ENCODE measurements at places on chromosomes 6 and 20.
A peak's percentile ranks its signal among the peaks of the same experiment; 100 is the strongest.

- DNase-seq, result no peak
Observed at GRCh38 chr6:105850261-105851112, 235.6 kb upstream of the PRDM1 start.

GRCh38 chr20:20490673-20491072 lies 122.8 kb downstream of the INSM1 start:
- DNase-seq, result no peak

DNA sequence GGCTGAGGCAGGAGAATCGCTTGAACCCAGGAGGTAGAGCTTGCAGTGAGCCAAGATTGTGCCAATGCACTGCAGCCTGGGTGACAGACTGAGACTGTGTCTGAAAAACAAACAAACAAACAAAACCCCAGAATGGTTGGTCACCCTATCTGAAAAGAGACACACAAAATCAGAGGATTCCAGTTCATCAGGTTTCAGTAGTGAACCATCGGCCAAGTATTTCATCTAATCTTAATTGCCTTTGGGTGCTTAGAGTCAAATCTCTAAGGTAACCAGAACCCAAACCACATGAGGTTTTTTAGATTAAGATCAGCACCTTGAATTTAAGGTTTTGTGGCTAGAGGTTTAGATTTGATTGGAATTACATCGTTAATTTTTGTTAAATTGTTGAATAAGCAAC lies 8.3 kb upstream of the ZBTB2 start:
- no peak for DNase-seq

- DNase-seq, result no peak
Observed at GRCh38 chr6:138736640-138737039, 36.9 kb upstream of the CCDC28A start.

GRCh38 chr20:32674362-32674789 lies 635 bp upstream of the C20orf203 start:
- peak; percentile 73 for DNase-seq

GRCh38 chr6:75934643-75935472 lies 137.6 kb downstream of the IMPG1 start:
- DNase-seq, result peak; percentile 81

DNA sequence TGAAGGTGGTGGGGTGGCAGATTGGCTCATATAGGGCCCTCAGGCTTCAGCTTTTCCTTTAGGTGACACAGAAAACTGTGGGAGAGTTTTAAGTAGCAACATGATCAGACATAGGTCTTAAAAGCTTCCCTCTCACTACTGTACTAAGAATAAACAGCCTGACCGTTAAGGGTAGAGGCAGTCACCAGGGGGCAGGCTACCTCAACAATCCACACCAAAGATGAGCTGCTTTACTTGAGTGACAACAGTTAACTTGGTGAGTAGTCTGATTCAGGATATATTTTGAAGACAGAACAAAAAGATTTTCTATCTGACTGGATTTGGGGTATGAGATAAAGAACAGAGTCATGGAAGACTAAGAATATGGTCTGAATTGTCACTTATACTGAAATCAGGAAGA lies 193.1 kb upstream of the SHLD1 start:
- DNase-seq, result peak; percentile 50

DNA sequence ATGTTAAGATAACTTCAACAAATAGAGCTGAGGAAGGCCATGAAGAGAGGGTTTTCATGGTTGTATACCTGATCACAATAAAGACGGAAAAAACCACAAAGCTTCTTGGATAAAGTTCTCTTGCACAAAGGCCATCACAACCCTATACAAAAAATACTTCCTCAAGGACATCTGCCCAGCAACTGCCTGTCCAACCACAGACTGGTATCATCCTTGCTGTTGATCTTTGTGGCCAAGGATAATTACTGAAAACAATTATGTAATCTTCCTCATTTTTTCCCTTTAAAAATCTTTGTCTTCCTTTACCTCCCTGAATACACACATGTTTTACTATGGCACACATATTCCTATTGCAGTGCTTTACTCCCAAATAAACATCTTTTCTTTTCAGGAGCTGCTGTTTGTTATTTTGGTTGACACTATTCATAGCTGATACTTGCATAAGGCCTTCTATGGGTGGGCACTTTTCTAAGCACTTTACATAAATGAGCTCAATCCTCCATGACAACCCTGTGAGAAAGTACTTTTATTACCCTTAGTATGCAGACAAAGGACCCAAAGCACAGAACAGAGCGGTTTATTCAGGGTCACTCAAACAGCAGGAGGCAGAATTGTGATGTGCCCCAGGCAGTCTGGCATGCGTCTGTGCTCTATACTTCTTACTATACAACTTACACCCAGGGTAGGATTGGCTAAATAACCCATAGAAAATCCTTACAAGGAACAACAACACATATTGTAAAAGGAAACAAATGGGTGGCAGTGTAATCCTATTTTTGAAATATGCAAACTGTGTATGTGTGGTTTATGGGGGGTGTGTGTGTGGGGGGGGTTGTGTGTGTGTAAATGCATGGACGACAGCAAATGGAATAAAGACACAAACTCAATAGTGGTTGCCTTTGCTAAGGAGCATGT lies 35.1 kb downstream of the SNRNP48 start:
- no peak for DNase-seq

GRCh38 chr20:52484438-52484837 lies 292.9 kb upstream of the ZFP64 start:
- peak; percentile 83 for DNase-seq

DNA sequence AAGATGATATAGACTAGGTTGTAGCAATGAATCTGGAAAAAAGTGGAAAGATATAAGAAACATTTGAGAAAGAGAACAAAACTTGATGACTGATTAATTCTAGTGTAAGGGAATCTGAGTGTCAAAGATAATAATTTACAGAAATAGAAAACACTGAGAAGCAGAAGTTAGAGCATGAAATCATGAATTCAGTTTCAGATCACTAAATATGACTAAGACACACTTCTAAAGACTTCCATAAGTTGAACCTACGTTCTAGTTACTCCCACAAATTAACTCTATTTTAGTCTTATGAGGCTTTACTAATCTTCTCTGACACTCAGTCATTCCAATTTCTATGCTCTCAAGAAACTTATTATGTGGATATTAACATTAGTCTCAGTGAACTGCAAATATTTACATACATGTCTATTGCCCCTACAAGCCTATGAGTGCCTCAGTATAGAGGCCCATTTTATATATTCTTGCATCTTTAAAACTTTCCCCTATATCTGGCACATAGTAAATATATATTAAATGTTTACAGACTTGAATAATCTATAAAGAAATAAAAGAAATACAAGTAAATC lies 30.4 kb downstream of the IBTK start:
- no peak for DNase-seq

- DNase-seq, result peak; percentile 46
Observed at GRCh38 chr20:63636752-63637628, 10.1 kb upstream of the GMEB2 start.

DNA sequence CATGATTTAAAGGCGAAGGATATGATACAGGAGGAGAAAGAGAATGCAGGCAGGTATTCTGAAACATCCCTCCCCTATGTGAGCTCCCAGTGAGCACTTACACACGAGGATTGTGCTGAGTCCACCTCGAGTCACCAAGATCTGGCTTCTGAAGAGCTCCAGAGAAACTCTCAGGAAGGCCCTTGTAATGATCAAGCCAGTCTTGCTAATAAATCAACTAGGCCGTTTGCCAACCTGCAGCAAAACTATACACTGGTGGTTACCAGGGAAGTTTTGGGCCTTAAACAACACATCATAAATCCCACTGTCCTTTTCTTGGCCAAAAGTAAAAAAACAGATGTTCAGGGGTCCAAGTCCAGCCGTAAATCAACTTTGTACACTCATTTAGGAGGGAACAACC lies 79.2 kb downstream of the STXBP5 start:
- DNase-seq, result peak; percentile 26

GRCh38 chr6:31558631-31559500 lies 11.5 kb downstream of the NFKBIL1 start:
- peak; percentile 47 for DNase-seq

DNA sequence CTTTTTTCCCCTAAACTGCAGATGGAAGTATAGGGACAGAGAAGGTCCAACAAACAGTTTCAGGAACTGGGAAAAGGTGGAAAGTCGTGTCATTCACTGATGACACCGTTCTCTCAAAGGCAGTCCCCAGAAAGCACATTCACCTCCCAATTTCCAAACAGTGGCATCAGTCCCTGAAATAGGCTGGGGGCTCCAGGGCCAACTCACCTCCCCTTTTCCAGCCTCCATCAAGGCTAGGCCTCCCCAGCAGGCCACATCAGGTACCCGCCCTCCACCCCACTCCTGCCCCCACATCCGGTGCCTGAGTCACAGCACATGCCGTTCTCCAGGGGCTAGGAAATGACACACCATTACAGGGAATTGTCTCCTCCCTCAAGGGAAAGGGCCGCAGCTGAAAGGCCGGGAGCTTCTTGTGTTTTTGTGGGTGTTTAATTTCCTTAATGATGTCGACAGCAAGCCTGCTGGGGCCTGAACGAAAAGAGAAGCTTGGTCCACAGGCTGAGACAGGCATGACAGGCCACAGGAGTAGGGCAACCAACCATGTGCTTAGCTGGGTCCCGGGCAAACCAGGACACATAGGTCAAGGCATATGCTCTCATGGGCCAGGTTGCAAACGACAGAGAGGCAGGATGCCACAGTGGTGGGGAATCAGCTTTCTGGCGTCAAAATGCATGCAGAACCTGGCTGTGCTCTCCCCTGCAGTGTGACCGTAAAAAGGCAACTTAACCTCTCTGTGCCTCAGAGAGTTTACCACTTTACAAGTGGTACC lies 39.2 kb downstream of the ZMYND8 start:
- peak; percentile 93 for DNase-seq

DNA sequence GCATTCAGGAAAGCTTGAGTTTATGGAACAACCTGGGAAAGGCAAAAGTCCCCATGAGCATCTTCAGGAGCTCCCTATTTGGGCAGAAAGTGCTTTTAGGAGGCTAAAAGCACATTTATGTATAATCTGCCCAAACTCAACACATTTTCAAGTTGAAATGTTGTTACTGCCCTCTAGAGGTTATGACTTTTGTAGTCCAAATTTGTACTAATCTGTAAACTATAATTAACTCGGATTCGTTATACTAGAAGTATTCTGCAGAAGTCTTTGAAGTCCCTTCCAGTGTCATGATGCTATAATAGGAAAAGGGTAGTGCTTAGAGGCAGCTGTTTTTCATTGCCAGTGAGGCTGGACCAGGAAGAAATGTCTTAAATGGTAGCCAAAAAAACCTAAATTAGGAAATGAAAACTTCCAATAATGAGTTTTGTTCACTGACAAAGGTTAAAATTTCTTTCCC lies 44.8 kb upstream of the EMILIN3 start:
- peak; percentile 68 for DNase-seq

DNA sequence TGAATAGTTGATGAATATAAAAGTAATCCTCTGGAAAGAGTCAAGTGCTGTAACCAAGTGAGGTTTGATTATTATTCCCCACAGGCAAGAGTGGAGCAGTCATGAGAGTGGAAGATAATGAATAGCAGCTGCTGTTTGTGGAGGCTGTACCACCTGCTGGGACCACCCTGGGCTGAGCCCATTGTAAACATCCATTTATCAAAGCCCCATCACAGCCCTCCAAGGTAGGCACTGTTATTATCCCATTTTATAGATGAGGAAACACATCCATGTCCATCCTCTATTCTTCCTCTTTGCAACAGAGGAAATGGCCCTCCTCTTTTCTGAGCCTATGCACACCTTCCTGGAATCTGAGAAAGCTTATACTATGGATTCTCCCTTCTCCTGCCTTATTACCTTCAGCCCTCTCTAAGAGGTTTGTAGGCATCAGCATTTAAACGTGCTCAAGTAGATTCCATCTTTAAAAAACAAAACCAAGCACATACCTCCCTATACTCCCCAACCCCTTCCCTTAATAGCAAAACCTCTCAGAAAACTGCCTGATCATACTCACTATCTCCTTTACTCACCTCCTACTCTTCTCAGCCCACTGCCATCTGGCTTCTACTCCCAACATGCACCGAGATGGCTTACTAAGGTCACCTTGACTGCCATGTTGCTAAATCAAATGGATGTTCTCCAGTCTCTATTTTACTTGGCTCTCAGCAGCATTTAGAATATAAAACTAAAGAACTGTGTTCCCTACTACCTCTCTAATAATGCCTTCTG lies 37.1 kb downstream of the CDH22 start:
- DNase-seq, result no peak

- DNase-seq, result peak; percentile 55
Observed at GRCh38 chr6:156809034-156809433, 31.9 kb downstream of the ARID1B start.

- no peak for DNase-seq
Observed at GRCh38 chr6:52532457-52532856, 44.4 kb downstream of the TRAM2 start.

DNA sequence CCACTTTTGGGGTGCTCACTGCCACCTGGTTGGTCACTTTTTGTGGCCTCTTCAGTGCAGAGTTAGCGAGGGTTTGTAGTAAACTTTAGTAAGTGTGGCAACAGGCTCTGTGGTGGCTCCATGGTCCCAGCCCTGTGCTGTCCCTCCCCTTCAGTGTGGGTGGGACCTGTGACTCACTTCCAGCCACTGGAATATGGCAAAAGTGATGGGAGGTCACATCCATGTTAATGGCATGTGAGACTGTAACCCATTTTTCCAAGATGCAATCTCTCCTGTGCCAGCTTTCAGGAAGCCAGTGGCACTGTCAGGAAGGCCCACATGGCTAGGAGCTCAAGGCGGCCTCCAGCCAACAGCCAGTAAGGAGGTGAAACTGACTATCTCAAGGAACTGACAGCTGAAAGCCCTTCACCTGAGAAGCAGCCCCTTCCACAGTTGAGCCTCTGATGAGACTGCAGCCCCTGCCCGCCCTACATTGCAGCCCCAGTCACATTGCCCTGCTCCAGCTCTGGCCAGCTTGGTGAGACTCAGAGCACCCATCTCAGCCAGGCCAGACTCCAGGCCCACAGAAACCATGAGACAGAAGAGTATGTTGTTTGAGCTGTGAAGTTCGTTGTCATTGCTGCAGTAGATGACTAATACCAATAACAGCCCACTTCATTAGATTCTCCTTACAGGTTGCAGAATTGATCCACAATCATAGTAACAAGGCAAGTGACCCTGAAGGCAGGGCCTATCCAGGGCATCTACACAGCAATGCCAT lies 13.1 kb upstream of the CST7 start:
- no peak for DNase-seq

- peak; percentile 37 for DNase-seq
Observed at GRCh38 chr6:25136854-25137253, 142.3 kb upstream of the CARMIL1 start.

DNA sequence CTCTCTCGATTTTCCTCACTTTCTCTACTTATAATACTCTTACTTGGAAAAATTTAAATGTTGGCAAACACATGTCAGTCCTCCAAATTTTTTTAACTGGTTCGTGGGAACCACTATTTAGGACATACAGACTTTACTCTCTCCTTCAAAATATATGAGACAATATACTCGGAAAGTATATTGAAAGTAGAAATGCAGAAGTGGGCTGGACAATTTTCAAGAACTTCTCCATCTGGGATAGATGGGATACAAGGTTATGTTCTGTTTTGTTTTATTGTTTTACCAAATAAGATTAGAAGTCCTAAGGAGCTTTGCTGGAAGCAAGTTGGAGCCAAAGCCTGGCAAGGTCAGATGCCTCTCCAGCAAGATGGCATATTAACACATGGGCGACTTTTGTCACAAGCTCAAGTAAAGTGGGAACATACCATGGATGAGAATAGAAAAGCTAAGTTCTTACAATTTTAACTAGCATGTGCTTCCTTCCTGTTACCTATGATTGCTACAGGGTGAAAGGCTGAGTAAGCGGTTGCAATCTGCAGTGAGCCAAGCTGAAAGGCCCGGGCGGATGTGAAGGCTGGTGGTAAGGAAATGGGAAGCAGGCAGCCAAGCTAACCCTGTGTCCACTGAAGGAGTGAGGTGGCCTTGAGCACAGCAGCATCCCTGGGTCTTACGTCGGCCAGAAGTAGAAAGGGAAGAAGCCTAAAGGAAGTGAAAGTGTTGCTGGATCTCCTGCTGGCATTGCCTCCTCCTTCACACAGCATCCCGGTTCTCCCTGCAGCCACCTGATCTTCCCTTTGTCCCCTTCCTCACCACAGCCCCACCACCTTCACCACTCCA lies 7.1 kb downstream of the MAP3K5 start:
- no peak for DNase-seq
